ENCODE measurements at places on chromosomes 12 and 14.

GRCh38 chr14:65151609-65151956, 49.3 kb upstream of the MAX start:
- DNase-seq = no peak

DNA sequence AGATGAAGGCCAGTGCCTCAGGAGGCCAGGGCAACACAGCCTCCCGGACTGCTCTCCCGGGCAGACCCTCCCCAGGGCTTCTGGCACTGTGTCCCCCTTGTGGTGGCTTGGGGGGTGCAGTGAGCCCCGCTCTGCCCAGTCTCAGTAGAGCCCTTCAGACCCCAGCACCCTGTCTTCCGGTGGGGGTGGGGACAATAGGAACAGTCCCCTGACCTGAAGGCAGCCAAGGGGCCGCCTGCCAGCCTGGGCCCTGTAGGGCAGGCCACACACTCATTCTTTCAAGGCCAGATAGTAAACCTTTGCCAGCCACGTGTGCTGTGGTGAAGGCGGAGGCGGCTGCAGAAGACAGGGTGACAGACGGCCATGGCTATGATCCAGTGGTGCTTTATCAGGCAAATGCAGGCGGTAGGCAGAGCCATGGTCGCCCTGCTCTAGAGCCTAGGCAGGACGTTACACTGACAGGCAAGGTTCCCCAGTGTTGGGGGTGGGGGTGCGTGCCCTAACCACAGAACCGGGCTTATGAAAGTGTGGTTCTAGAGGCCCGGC, 15.0 kb downstream of the ZFYVE21 start:
- DNase-seq = no peak

GRCh38 chr12:130862161-130862560, 9.7 kb upstream of the RAN start:
- DNase-seq = no peak

- DNase-seq = no peak
Observed at GRCh38 chr14:96164861-96165490, 39.7 kb upstream of the BDKRB2 start.

- no peak for DNase-seq
Observed at GRCh38 chr14:24941719-24942118, 108.2 kb downstream of the STXBP6 start.

DNA sequence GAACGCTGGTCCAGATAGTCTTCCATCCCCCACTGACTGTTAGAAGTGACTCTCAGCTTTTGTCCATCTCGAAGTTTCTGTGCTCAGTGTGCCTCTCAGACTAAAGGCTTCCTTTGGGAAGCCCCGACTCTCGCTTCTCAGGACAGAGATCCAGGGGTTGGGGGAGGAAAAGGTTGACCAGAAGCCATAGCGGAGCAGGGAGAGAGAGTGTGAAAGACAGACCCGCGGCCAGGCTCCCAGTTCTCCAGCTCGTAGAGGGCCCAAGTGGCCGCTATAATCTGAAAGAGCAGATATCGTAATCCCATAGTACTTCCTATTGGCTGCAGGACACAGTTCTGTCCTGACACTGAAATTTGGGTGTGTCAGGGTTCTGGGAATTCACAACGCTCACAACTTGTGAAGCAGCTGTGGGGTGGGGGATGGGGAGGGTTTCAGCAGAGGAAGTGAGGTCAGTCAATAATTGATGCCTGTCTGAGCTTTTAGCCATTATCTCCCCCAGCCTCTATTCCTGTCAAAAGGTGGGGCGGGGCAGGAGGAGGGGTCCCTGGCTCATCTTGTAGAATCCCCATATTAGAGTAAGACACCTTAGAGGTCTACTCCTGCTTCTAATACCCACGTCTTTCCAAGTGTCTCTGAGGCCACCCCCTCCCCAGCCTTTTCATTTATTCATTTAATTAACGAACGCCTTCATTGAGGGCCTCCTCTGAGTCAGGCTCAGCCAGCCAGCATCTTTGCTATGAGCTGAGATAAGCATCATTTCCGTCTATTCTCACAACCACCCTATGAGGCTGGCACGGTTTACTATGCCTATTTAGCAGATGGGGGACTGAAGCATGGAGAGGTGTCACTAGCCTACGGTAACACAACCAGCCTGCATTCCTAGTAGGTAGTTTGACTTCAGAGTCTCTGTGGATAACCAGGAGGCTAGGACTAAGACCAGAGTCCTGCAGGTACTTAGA, 1.6 kb upstream of the ACVRL1 start:
- no peak for DNase-seq

GRCh38 chr12:72035625-72036024, 97.0 kb downstream of the TPH2 start:
- DNase-seq = no peak

GRCh38 chr14:76473481-76474263, 97.7 kb downstream of the ESRRB start:
- no peak for DNase-seq

- no peak for DNase-seq
Observed at GRCh38 chr12:11651381-11651780, 1.9 kb downstream of the ETV6 start.

GRCh38 chr12:133221241-133221640, 14.4 kb downstream of the ANHX start:
- no peak for DNase-seq
